HuH-7.5 (cell line): ENCODE measurements at places on chromosomes 6 and 20.

DNA sequence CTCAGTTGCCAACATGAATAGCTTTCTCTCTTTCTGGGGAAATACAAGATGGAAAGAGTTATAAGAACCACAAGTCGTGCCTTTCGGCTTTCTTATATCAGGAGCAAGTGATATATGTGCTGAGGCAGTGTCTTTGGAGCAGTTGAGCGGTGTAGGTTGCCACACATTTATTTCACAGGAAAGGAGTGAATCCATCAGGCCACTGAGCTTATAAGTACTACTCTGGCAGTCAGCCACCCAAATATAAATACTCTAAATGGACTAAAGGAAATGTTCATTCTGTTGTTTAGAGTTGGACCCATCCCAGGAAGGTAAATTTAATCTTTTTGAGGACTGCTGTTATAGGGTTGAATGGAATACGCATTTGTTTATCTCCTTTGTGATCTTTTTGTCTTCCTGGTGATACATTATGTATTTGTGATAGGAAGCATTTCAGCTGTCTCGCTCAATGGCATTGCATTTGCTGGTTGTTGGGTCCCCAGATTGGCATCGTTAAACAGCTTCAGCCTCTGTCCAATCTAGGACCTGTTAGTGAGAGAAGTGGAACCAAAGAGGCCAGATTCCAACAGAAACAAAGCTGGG lies 139.7 kb downstream of the SOBP start:
- no peak for DNase-seq

- no peak for DNase-seq
Measured at GRCh38 chr20:20649945-20650344, 62.5 kb downstream of the RALGAPA2 start.

DNA sequence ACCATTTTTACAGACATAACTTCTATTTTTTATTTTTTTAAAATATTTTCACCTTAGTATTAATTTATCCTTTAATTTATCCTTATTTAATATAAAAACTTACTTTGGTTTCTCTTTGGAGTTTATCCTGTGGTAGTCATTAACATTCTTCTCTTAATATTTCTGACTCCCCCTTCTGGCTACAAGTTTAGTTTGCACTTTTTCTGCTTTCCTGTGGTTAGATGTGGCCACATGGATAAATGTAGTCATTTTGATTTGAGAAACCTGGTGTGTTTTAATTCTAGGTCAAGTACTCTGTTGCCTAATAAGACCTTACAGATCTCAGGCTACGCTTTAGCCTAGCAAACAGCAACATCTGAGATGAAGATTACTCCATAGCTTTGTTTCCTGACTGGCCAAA lies 1187.5 kb downstream of the HACE1 start:
- no peak for DNase-seq

DNA sequence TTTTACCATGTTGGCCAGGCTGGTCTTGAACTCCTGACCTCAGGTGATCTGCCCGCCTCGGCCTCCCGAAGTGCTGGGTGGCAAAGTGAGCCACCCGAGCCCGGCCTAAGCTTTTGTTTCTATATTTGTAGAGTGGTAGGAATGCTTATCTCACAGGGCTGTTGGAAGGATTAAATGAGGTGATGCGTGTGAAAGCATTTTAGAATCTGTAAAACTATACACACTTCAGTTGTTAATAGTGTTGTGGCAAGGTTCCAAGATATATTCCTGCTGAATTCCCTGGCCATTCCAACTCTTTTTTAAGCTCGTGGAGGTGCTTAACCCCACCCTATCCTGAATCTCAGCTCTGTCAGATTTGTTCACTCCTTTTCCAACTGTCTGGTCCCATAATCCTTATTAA lies 89.9 kb upstream of the AKIRIN2 start:
- no peak for DNase-seq

- DNase-seq, result peak; percentile 91
Measured at GRCh38 chr20:62156592-62157386, 13.2 kb downstream of the SS18L1 start.

- DNase-seq, result no peak
Measured at GRCh38 chr20:57579898-57580447, 19.1 kb downstream of the PCK1 start.

GRCh38 chr6:139364302-139364981 lies 10.0 kb downstream of the CITED2 start:
- DNase-seq, result no peak

DNA sequence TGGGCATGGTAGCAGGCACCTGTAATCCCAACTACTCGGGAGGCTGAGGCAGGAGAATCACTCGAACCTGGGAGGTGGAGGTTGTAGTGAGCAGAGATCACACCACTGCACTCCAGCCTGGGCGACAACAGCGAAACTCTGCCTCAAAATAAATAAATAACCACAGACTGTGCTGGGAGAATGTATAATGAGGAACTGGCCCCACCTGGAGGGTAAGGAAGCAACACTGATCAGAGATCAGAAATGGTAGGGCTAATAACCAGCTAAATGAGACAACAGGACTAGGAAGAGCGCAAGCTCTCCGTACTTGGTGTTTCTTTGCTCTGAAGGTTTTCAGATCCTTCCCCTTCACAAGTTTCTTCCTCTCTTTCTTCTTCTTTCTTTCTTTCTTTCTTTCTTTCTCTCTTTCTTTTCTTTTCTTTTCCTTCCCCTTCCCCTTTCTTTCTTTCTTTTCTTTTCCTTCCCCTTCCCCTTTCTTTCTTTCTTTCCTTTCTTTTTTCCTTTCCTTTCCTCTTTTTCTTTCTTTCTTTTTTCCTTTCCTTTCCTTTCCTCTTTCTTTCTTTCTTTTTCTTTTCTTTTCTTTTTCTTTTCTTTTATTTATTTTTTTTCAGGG lies 14.6 kb downstream of the CCM2L start:
- DNase-seq, result no peak

DNA sequence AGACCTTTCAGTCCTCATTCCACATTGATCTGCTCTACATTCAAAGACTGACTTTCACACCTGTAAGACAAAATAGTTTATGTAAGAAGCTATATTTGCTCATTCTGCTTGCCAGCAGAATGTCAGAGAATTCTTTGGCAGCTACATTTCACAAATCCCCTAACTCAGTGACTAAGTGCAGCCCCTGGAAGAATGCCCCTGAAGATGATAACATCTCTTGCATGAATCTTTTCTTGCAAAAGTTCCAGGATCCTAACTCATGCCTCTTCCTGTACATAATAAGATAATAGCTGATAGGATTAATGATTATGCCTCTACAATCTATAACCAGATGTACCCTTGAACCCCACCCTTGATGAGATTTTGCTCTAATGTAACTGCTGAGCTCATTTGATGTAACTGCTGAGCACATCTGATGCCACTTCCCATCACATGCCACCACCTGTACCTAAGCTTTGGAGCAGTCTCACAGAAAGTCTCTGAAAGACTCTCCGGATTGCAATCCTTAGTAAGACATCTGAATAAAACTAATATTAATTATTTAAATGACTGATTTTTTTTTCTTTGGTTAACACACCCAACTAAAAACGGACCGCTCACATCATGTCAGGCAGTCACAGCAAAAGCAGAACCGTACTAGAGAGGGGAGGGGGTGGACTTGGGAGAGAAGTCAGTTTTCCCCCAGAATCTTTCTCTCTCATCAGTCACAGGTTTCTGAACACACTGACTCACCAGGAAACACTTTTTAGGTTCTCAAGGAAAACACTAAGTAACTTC lies 684 bp upstream of the DNAH8 start:
- no peak for DNase-seq

DNA sequence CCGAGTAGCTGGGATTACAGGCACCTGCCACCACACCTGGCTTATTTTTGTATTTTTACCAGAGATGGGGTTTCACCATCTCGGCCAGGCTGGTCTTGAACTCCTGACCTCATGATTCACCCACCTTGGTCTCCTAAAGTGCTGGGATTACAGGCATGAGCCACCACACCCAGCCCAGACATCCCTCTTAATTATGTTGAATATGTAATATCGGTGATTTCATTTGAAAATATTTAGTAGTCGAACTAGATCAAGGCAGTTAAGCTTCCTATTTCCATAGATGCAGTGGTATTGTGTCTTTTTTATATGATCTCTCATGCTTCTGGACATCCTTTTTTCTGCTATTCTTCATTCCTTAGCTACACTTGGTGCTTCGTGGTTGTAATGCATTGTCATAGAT lies 29.7 kb downstream of the ESR1 start:
- no peak for DNase-seq

DNA sequence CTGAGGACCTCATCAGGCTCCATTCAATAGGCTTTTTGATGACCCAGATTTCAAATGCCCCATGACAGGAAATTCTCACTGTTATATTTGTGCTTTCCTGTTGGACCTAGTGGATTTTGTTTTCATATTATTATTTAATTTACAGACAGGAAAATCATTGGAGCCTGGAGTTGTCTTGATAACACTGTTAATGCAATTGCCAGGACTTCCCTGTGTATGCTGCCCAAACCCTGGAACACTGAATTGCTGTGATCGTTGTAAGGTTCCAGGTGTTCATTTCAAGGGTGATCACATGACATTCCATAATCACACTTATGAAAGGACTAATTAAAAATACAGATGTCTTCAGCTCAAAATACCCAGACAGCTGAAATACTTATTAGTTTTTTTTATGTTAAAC lies 783.2 kb downstream of the DHX35 start:
- DNase-seq, result no peak

DNA sequence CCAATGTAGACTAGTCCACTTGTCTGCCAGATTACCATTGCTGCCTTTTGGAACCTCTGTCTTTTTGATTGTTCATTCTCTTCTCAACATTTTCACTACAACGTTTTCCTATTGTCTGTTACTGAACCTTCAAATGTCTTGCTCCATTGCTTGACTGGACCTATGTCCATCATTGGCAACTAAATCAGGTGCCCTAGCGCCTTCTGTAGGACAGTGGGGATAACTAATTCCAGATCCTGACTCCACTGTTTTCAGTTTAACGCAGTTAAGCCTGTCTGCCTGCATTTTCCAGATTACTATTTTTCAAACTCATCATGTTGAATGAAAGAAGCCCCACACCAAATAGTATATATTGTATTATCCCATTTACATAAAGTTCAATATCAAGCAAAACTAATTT lies 433.6 kb downstream of the RNF144B start:
- no peak for DNase-seq

DNA sequence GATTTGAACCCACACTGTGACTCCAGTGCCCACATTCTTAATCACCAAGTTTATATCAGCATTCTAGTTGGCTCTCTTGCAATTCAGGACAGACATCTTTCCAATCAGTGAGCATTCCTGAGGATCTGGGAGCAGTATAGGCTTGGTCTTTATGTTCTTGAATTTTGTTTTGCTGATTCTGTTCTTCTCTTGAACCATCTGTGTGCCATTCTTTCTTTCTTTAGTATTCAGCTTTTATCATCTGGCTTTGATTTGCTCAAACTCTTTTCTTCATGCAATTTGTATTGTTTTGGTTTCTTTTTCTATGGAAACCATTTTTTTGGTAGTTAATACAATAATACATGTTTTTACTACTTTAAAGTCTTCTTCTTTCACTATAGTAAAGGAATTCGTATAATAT lies 162.4 kb downstream of the CD109 start:
- DNase-seq, result no peak

GRCh38 chr6:144647406-144647964 lies 362.4 kb downstream of the UTRN start:
- DNase-seq, result no peak

DNA sequence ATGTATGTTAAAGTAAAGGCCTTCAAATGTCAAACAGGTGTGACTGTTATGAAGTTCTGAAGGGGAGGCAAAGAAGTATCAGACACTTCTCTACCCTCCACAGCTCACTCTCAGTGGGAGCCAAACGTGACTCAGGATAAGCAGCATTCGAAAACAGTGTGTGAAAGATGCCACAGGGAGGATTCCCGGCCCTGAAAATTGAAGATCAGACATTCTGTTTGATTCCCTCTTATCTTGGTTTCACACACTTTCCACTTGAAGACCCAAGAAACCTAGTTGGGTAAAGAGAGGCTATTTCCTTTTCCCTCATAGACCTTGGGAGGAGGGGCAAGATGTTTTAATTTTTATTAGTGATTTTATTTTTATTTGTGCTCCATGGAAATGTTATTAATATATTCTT lies 164.2 kb upstream of the SUPT3H start:
- DNase-seq, result no peak

- no peak for DNase-seq
Measured at GRCh38 chr6:46011188-46012085, 4.2 kb downstream of the CLIC5 start.

DNA sequence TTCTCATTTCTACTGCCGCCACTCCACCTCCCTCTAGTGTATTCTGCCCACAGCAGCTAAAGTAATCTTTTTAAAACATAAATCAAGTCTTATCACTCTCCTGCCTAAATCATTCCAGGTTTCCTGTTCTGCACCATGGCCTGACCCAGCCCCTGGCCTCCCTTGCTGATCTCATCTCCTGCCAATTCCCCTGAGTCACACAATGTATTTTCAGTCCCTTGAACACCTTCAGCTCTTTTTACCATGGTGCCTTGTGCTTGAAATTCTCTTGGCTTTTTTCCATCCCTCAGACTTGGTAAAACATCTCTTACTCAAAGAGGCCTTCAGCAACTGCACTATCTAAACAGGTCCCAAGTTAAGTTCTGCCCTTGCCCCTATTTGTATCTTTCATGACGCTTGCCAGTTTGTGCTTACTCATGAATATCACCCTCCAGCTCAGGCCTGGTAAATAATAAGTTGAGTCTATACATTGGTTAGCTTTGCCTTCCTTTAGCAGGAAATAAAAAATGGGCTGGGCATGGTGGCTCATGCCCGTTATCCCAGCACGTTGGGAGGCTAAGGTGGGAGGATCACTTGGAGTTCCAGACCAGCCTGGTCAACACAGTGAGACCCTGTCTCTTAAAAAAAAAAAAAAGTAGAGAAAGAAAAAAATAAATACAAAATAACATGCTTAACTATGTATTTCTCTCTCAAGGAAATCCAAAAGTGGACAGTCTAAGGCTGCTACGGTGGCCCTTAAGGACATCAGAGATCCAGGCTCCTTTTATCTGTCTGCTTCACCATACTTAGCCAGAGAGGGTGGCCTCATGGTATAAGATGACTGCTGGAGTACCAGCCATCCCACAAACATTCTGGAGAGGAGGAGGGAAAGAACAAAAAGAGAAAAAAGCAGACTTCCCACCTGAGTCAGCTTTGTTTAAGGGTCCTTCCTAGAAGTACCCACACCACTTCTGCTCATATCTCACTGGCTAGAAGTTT lies 62.2 kb downstream of the ARFGEF2 start:
- no peak for DNase-seq

DNA sequence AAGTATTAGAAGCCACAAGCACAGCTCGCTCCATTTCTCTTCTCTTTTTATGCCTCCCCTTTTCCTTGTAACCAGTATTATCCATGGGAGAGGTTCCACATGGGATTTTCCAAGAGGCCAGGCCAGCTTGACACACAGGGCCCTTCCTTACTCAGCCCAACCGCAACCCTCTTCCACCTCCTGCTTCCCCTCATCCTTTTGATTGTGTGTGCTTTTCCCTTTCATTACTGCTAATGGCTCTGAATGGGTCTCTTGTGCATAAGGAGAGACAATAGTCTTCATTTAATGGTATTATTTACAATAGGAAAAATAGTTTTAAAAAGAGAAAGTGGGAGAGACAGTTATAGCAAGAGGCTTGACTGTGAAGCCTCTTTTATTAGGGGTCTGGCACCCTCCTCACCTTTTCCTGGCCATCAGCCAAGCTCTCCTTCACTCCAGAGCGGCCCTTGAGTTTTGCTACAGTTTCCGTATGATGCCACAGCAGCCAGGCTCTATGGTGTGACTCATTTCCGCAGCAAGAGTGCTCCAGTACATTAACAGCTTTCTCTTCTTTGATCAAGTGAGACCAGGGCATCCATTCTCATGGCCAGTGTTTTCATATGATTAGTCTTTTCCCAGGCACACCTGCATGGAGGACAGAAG lies 579.5 kb downstream of the TFAP2B start:
- DNase-seq, result no peak
